Activated CD4-positive, alpha-beta T cell treated with anti-CD3 and anti-CD28 coated beads, Interleukin-2, amount 10 ng/mL, durations not matched to agents 24 days and 14 days (primary cell): ENCODE measurements at places on chromosomes 16 and 17. TPM values are rescaled to one million over a fixed set of nuclear protein-coding genes. Genes with fewer than 3 reads are reported as not detected.

DNA sequence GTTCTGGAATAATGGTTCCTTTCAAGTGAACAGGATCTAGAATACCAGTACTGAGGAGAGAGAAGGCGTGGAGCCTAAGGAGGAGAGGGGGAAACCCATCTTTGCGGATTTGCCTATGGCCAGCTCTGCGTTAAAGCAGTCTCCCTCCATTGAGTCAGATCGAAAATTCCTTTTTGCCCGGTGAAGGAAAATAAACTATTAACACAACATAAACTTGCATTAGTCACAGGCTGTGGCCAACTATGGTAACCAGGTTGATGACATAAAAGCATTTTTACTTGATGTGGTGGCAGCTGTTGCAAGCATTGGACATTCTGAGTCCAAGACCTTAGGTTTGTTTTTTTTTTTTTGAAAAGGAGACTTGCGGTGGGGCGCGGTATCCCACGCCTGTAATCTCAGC lies 8.9 kb downstream of the LDAF1 start:
- H3K4me3 ChIP-seq: no peak overlapping the region
- no peaks in the 10 kb centered on the region for H3K4me1 ChIP-seq
- DNase-seq: no peak
- H3K36me3 ChIP-seq: peaks cover 18% of the 10 kb centered on the region
- H3K27ac ChIP-seq: no peak overlapping the region

DNA sequence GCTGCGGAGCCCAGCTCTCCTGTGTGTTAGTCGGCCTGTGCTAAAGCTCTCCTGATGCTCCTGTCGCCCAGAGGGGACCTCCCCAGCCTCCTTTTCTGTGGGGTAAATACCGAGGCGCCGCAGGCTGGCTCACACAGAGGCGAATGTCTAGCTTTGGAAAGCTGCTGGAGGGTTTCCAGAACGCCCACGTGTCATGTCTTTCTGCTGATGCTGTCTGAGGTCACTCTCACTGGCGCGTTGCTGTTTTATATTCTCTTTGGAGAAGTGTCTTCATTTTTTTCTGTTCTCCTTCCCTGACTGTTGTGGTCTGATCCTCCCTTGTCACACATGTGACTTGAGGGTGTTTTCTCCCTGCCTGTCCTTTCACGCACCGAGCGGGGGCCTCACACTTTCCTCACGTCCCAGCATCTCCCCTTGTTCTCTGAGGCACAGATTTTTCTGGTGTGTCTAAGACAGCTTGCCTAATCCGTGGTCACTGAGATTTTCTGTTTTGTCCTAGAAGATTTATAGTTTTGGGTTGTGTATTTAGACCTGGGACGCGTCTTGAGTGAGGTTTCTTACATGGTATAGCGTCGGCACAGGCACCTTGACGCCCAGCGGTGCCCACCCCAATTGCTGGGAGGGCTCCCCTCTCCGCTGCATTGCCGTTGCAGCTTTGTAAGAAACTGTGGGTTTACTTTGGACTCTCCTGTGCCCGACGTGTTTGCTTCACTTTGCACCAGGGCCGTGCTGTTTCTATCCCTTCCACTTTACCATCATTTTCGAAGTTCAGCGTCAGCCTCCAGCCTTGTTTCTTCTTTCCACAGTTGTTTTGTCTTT lies 92.1 kb upstream of the ZNF750 start:
- H3K27ac ChIP-seq: no peak overlapping the region
- H3K36me3 ChIP-seq: peaks cover 61% of the 10 kb centered on the region
- no peak overlapping the region for H3K4me3 ChIP-seq
- no peak for DNase-seq

DNA sequence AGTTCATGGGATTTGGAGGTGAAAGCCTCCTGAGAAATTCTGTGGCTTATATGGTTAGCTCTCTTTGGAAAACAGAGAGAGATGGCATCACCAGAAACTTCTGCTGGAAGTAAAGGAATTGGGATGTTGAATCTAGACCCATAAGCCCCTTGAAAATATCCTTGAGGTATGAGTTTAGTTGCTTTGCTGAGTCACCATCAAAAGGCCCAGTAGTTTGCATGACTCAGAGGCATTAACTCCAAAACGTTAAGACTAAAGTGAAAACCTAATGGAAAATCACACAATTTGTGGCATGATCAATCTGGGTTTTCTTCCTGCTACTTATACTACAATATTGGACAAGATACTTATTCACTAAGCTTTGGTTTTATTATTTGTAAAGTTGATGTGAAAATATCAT lies 349.2 kb upstream of the SALL1 start:
- H3K4me3 ChIP-seq: no peak overlapping the region
- H3K27ac ChIP-seq: no peak overlapping the region
- no peak for DNase-seq
- no peaks in the 10 kb centered on the region for H3K36me3 ChIP-seq
- no peaks in the 10 kb centered on the region for H3K27me3 ChIP-seq

- no peaks in the 10 kb centered on the region for H3K27me3 ChIP-seq
- peaks cover 8% of the 10 kb centered on the region for H3K4me1 ChIP-seq
- no peak overlapping the region for H3K27ac ChIP-seq
Observed at GRCh38 chr16:4749700-4750257, 15.4 kb downstream of the DNAAF8 start.

DNA sequence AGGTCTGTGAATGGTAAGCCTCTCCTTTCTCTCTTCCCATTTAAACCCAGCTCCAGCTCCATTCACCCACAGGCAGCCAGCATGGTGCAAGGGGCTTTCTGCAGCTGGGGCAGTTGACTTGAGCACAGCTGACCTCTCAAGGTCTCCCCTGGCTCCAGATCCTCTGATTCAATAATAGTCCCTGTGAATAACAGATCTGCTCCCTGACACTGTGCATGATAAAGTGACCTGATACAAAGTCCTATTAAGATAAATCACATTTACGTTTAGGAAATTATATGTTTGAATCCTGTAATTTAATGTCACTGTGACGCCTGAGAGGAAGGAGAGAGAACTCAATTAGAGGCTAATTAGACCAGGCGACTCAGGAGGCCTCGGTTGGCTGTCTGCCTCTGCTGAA lies 540.4 kb upstream of the CDH11 start:
- H3K36me3 ChIP-seq: no peaks in the 10 kb centered on the region
- no peak for DNase-seq
- no peak overlapping the region for H3K4me3 ChIP-seq
- no peak overlapping the region for H3K27ac ChIP-seq
- H3K4me1 ChIP-seq: no peaks in the 10 kb centered on the region

GRCh38 chr16:9046667-9047055 lies 44.8 kb upstream of the HAPSTR1 start:
- no peaks in the 10 kb centered on the region for H3K27me3 ChIP-seq
- H3K36me3 ChIP-seq: no peaks in the 10 kb centered on the region
- no peak overlapping the region for H3K27ac ChIP-seq

DNA sequence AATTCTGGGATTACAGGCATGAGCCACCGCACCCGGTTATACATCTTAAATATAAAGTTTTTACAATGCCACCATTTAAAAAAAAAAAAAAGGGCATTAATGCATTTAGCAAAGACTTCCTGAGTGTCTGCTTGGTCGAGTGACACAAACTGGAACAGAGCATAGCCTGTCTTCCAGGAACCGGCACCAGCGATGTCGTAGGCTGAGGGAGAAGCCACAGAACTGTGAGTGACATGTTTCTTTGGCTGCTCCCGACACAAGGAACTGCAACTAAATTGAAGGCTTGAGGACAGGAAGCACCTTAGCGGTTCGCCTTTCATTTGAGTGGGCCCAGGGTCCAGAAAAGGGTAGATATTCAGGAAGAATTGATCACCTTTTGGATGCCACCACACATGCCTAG lies 717.8 kb downstream of the MAF start:
- no peak for DNase-seq
- H3K27me3 ChIP-seq: no peaks in the 10 kb centered on the region
- no peak overlapping the region for H3K4me3 ChIP-seq

GRCh38 chr16:85384833-85385462 lies 228.2 kb upstream of the GSE1 start:
- no peak overlapping the region for H3K27ac ChIP-seq
- H3K27me3 ChIP-seq: peaks cover 1% of the 10 kb centered on the region
- no peaks in the 10 kb centered on the region for H3K4me1 ChIP-seq
- DNase-seq: no peak

- peaks cover 2% of the 10 kb centered on the region for H3K27me3 ChIP-seq
- no peak overlapping the region for H3K4me3 ChIP-seq
- peak; percentile 87 for DNase-seq
Observed at GRCh38 chr17:35804658-35805192, 4.6 kb upstream of the TAF15 start.

DNA sequence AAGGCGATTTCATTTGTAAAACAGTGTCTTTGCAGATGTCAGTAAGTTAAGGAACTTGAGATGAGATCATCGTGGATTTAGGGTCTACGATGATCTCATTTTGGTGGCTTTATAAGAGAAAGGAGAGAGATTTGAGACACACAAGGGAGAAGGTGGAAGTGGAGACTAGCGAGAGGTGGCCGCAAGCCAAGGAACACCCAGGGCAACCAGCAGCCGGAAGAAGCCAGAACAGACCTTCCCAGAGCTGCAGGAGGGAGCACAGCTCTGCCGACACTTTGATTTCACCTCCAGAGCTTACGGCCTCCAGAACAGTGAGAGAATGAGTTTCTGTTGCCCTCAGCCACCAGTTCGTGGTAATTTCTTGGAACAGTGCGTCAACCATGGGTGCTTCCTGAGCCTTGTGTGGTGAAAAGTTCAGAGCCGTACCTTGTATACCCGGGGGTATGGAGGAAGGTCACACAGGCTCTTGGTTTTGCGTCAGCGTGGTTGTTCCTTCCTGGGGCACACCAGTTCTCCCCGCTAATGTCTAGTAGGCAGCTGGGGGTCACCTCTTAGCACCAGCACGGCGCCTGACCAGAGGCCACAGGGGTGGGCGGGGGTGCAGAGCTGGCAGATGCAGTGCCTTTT lies 12.9 kb upstream of the SEC14L1 start:
- peak overlapping the region; percentile 73 for H3K4me3 ChIP-seq
- H3K36me3 ChIP-seq: peaks cover 2% of the 10 kb centered on the region
- H3K27me3 ChIP-seq: no peaks in the 10 kb centered on the region

DNA sequence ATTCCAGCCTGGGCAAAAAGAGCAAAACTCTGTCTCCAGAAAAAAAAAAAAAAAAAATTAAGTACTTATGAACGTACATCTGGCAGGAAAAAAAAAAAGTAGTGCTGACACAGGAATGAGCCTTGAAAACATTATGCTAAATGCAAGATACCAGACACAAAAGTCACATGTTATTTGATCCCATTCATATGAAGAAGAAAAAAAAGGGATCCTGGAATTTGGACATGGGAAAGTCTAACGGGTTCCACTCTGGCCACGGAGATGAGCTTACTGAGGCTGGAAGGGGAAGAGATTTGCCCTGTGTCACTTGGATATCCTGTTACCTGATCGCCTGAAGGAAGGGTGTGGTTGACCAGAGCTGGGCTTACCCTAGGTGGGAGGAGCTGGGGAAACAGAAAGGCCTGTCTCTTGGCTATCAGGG lies 251.9 kb downstream of the PARN start:
- no peak overlapping the region for H3K4me3 ChIP-seq
- H3K27ac ChIP-seq: no peak overlapping the region
- no peaks in the 10 kb centered on the region for H3K4me1 ChIP-seq
- H3K36me3 ChIP-seq: no peaks in the 10 kb centered on the region
- no peak for DNase-seq
- no peaks in the 10 kb centered on the region for H3K27me3 ChIP-seq

DNA sequence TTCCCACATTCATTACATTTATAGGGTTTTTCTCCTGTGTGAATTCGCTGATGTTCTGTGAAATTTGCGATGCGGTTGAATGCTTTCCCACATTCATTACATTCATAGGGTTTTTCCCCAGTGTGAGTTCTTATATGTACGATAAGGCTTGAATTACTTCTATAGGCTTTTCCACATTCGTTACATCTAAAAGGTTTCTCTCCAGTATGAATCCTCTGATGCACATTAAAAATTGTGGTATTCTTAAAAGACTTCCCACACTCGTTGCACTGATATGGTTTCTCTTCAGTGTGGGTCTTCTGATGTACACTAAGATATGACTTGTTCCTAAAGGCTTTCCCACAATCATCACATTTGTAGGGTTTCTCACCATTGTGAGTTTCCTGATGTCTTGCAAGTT lies 30.4 kb downstream of the ZNF624 start:
- H3K36me3 ChIP-seq: peaks cover 37% of the 10 kb centered on the region
- H3K27me3 ChIP-seq: no peaks in the 10 kb centered on the region
- no peaks in the 10 kb centered on the region for H3K4me1 ChIP-seq
- no peak for DNase-seq

DNA sequence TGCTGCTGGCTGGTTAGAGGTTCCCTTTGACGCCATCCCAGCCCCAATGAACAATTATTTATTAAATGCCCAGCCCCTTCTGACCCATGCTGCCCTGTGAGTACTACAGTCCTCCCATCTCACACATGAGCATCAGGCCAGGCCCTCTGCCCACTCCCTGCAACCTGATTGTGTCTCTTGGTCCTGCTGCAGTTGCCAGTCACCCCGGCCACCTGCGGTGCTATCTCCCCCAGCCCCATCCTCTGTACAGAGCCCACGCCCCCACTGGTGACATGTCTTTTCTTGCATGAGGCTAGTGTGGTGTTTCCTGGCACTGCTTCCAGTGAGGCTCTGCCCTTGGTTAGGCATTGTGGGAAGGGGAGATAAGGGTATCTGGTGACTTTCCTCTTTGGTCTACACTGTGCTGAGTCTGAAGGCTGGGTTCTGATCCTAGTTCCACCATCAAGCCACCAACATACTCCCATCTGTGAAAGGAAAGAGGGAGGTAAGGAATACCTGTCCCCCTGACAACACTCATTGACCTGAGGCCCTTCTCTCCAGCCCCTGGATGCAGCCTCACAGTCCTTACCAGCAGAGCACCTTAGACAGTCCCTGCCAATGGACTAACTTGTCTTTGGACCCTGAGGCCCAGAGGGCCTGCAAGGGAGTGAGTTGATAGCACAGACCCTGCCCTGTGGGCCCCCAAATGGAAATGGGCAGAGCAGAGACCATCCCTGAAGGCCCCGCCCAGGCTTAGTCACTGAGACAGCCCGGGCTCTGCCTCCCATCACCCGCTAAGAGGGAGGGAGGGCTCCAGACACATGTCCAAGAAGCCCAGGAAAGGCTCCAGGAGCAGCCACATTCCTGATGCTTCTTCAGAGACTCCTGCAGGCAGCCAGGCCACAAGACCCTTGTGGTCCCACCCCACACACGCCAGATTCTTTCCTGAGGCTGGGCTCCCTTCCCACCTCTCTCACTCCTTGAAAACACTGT lies 11.3 kb downstream of the CX3CL1 start:
- no peak for DNase-seq
- no peaks in the 10 kb centered on the region for H3K36me3 ChIP-seq
- H3K27ac ChIP-seq: no peak overlapping the region
- H3K4me3 ChIP-seq: no peak overlapping the region

MLKL gene
- total RNA-seq: 21.9 and 23.3 TPM in 2 replicates

SLC13A5 gene
- not detected in 2 replicates for total RNA-seq

SLC5A11 gene
- total RNA-seq: not detected in 2 replicates

SCNN1B gene
- not detected in 2 replicates for total RNA-seq
